ENCODE measurements at places on chromosomes 5 and 9. TPM values are rescaled to one million over a fixed set of nuclear protein-coding genes. Genes with fewer than 3 reads are reported as not detected.

GRCh38 chr5:120677481-120677880 is 213.4 kb downstream of the PRR16 start:
- no peak for DNase-seq

DNA sequence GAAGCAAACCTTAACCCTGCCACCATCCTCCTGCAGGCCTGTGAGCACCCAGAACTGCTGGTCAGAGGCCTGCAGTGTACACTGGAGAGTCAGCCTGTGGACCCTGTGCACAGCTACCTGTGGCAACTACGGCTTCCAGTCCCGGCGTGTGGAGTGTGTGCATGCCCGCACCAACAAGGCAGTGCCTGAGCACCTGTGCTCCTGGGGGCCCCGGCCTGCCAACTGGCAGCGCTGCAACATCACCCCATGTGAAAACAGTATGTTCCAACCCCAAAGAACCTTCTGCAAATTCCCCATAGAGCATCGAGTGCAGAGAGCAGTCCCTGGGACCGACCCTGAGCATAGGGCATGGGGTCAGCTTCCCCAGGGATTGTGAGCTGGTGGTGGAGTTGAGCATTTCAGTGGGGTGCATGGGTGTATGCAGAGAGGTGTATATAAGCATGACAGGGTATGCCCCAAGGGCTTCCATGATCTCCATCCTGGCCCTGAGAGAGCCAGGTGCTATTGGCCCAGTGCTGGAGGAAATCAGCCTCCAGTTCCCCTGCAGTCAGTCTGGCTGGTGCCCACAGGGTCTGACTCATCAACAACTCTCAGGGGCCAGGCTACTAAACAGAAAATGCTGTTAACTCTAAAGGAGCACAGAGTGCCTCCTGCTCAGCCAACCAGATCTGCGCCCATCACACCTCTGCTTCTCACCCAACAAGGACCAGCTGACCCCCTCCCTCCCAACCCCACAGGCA is 126.2 kb downstream of the SAXO1 start:
- DNase-seq, result no peak

DNA sequence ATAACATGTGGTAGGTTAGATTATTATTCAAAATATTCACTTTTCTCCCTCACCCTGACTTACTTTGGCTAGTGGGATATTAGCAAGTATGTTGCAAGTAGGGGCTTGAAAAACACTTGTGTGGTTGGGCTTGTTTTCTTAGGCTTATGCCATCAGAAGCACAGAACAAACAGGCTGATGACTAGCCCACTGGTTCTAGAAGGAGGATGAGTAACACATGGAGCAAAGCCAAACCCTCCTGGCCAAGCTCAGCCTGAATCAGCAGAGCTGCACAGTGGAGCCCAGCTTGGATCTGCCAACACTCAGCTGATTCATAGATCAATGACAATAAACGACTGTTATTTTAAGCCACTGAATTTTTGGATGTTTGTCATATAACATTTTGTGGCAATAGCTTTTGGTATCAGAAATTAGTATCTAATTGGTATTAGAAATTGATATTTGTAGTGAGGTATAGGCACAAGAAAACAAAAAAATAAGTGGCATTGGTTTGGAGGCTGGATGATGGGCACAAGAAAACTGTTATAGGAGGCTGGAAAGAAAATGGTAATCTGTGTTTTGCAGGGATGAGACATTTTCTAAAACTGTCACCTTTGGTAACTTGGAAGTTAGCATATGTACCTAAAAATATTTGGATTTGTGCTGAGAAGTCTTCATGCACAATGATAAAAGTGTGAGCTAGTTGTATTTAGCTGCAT is 46.1 kb upstream of the ZBED3 start:
- peak; percentile 56 for DNase-seq

GRCh38 chr5:103497781-103498180 is 64.8 kb downstream of the NUDT12 start:
- no peak for DNase-seq

DNA sequence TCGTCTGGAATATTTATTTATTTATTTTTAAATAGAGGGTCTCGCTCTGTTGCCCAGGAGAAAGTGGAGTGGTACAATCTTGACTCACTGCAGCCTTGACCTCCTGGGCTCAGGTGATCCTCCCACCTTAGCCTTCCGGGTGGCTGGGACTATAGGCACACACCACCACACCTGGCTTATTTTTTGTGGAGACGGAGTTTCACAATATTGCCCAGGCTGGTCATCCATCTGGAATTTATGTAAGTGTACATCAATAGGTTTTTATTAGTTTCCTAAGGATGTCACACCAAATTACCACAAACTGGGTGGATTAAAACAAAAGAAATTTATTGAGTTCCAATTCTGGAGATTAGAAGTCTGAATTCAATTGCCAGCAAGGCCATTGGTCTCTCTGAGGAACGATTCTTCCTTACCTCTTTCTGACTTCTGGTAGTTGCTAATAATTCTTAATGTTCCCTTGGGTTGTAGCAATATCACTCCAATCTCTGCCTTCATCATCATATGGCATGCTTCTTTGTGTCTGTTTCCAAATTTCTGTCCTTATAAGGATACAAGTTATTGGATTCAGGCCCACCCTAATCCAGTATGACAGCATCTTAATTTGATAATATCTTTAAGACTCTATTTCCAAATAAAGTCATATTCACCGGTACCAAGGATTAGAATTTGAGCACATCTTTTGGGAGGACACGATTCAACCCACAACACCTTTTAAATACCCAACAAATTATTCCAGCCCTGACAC is 16.3 kb upstream of the RAD23B start:
- no peak for DNase-seq

- DNase-seq, result no peak
Measured at GRCh38 chr5:143233031-143233430, 170.5 kb downstream of the NR3C1 start.

DNA sequence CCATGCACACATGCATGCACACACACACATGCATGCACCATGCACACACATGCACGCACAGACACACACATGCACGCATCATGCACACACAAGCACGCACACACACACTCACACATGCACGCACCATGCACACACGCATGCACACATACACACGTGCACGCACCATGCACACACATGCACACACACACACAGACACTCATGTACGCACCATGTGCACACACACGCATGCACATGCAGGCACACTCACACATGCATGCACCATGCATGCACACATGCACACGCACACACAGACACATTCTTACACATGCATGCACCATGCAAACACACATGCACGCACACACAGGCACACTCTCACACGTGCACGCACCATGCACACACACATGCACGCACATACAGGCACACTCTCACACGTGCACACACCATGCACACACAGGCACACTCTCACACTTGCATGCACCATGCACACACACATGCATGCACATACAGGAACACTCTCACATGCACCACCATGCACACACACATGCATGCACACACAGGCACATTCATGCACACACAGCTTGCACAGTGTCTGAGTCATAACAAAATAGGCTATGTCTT is 117.5 kb downstream of the TENT4A start:
- no peak for DNase-seq

DNA sequence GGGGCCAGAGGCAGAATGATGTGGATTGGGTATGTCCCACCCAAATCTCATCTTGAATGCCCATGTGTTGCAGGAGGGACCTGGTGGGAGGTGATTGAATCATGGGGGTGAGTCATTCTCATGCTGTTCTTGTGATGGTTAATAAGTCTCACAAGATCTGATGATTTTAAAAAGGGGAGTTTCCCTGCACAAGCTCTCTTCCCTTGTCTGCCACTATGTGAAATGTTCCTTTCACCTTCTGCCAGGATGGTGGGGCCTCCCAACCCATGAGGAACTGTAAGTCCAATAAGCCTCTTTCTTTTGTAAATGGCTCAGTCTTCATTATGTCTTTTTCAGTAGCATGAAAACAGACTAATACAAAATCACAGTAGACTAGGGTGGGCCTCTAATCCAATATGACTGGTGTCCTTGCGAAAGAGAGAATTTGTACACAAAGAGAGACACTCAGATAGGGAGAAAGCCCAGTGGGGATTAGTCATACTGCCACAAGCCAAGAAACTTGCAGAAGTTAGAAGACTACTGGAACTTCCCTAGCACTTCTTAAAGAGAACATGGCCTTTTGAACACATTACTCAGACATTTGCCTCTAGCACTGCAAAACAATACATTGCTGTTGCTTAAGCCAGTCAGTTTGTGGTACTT is 68.4 kb downstream of the ANXA1 start:
- DNase-seq, result no peak

- no peak for DNase-seq
Measured at GRCh38 chr5:20555034-20555433, 567.0 kb upstream of the CDH18 start.

DNA sequence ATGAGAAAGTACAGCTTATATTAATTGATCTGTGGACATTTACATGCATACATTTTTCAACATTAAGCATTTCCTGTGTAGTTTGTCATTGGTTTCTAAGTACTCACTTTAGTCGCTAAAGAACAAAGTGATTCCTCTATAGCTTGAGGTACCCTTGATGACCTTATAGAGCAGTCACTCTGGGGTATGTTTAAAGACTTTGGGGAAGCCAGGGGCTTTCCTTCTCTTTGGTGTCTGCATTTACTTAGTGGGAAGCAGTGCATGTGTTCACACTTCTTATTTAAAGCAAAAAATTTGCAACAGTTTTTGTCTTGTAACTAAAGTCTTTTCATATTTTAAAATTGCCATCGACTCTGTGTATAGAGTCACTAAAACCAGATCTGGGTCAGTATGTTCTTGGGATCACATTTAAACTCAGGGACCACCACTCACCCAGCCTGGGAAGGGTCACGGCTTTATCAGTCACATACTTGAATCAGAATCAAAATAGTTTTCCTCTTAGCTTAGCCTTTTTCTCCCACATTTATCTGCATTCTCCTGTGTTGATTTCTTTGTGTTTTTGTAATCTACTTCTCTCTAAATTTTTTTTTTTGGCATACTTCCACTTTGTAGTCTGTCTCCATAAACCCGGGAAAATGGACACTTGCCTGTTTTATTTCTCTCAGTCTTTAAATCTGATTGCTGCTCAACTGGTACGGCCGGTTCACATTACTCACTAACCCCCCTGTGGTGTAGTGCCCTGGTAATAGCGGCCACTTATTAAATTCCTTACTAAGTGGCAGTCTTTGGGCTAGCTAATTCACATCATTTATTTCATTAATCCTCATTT is 143.9 kb upstream of the FBN2 start:
- no peak for DNase-seq

DNA sequence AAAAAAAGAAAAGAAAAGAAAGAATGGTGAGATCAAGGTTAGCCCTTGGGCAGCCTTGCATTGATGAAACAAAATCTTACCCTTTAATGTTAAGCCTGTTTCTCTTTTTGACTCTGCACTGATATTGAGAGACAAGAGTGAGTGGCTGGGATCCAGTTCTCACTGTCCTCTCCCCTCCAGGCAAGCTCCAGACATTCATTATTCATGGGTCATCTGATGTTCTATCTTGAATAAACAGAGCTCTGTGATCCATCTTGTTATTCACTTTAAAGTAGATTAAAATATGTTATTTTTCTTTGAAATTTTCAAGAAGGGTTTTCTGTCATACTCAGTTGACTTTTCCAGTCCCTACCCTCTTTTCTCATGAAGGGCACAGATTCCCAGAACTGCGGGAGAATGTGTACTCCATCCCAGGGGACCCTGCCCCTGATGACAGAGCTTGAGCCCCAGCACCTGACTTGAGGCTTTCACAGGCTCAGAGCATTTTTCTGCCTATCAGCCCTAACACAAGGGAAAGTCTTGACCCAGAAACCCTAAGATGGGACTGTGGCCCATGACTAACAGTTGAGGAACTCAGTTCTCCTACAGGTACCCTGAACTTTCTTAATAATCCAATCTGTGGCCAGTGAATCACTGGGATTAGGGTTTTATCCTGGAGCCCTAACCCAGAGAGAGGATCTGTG is 24.1 kb downstream of the ACTL7B start:
- DNase-seq, result no peak

DNA sequence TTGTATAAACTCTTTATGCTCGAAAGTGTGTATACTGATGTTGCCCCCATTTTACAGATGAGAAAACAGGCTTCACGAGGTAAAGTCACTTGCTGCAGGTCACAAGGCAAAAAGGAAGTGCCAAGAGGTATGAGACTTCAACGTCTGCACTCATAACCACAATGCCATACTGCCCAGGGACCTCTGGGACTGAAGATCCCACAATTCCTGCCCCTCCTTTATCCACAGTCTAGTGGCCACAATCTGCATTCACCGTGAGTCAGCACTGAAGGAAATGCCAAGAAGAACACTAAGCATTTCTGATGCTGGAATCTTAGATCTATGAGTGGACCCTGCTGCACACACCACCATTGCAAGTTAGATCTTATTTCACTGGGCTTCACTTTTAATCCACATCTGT is 37.3 kb downstream of the MED27 start:
- no peak for DNase-seq

- no peak for DNase-seq
Measured at GRCh38 chr9:19331877-19332276, 48.2 kb downstream of the RPS6 start.

TAF11L4 gene
- polyA plus RNA-seq, result not detected

IL17B gene
- 297 TPM for polyA plus RNA-seq

OTP gene
- not detected for polyA plus RNA-seq

EDIL3 gene
- 13.2 TPM for polyA plus RNA-seq

FBLL1 gene
- 2.4 TPM for polyA plus RNA-seq

CNTFR gene
- 53.8 TPM for polyA plus RNA-seq

LHX6 gene
- 7.7 TPM for polyA plus RNA-seq

C5 gene
- 6.0 TPM for polyA plus RNA-seq

NFIL3 gene
- 23.5 TPM for polyA plus RNA-seq

Data from hindlimb muscle (tissue), 1 donor.